Esophagus squamous epithelium (tissue), 5 donors: ENCODE measurements at places on chromosomes 6 and 20.

DNA sequence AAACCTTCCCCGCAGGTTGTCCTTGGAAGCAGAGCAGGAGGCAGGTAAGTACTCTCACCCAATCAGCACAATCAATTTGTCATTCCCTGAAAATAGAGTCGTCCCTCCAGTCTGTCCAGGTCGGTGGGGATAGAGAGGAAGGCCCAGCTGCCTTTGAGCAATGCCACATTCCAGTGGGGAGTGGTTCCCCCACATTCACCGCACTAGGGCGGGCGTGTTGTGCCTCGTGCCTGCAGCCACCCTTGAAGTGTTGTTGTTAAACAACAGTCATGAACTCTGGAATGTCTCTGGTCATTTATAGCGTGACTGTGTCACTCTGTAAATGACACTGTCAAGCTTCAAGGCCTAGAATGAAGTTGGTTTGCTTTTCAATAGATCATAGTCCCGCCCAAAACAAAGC, 33.4 kb downstream of the PRDM1 start:
- peaks cover 4% of the 10 kb centered on the region for H3K4me1 ChIP-seq
- H3K36me3 ChIP-seq: no peaks in the 10 kb centered on the region
- no peak overlapping the region for H3K4me3 ChIP-seq
- DNase-seq: no peak

GRCh38 chr6:31580807-31581433, 1.3 kb downstream of the LTB start:
- no peaks in the 10 kb centered on the region for H3K36me3 ChIP-seq
- H3K27ac ChIP-seq: peak overlapping the region; percentile 81

DNA sequence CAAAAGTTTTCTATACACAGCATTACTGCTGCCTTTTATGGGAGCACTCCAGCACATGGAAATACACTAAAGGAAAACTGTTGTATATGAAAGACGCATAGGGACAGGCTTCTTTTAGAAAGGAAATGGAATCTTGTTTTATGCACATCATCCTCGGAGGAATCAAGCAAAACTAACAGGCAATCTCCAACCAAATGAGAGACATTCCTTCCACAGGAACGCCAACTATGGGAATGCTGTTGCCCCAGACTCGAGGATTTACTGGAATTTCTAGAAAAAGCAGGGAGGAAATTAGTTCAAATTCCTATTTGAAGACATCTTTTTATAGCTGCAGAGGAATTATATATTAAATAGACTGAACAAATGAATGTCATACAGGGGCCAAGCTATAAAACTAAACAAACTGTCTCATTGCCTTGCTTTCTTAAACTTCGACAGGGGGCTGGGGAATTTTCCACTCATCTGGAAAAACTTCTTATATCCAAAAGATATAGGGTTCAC, 52.2 kb downstream of the LYRM4 start:
- peaks cover 11% of the 10 kb centered on the region for H3K4me1 ChIP-seq
- no peak overlapping the region for H3K27ac ChIP-seq
- no peak overlapping the region for H3K4me3 ChIP-seq
- DNase-seq: no peak

DNA sequence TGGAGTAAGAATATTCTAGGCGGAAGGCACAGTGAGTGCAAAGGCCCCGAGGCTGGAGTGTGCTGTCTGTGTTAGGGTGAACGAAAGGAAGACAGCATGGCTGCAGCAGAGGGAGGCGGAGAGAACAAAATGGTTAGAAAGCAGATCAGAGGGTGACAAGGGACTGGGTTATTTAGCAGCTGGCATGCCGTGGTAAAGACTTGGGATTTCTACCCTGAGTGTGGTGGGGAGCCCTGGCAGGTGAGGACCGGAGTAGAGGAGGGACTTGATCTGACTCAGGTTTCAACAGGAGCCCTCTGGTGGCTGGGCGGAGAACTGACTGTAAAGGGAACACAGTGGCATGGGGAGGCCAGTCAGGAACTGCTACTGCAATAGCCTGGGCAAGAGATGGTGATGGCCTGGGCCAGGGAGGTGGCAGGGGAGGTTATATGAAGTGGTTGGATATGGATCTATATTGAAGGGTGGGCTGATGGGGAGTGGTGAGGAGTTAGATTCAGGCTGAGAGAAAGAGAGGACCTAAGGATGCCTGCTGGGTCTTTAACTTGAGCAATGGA, 38.0 kb downstream of the PIM1 start:
- peaks cover 5% of the 10 kb centered on the region for H3K4me1 ChIP-seq
- no peaks in the 10 kb centered on the region for H3K27me3 ChIP-seq
- peak; percentile 30 for DNase-seq
- no peaks in the 10 kb centered on the region for H3K36me3 ChIP-seq

DNA sequence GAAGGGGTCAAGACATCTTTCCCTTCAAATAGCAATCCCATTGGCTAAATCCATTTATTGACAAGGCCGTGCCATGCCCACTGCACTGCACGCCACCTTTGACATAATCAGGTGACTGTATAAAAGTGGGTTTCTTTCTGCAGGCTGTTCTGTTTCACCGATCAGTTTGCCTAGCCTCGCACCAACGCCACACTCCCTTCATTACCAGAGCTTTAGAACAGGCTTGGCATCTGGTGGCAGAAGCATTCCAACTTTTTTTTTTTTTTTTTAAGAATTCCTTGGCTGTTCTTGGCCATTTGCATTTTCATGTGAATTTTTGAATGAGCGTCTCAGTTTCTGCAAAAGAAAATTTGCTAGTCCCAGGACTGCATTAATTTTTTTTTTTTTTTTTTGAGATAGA, 78.1 kb downstream of the PPP1R3G start:
- H3K27ac ChIP-seq: no peak overlapping the region
- DNase-seq: no peak

DNA sequence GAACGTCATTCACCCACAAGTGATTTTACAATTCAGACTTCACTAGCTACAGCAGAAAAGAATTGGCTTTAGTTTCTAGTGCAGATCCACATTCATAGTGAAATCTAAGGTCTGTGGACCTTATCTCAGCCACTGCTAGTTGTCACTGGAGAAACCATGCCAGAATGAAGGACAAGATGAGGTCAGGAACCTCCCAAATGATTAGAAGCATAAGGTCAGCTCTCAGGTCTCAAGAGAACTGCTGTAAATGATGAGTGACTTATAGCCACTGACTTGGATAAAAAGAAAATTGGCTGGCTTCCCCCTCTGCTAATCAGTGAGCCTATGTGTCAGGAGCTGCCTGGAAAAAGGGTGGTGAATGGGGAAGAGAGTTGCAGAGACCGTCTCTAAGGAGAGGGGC, 265.3 kb upstream of the BMP2 start:
- no peaks in the 10 kb centered on the region for H3K36me3 ChIP-seq
- H3K4me3 ChIP-seq: no peak overlapping the region
- H3K27me3 ChIP-seq: no peaks in the 10 kb centered on the region
- DNase-seq: no peak
- H3K27ac ChIP-seq: no peak overlapping the region
- H3K4me1 ChIP-seq: no peaks in the 10 kb centered on the region

DNA sequence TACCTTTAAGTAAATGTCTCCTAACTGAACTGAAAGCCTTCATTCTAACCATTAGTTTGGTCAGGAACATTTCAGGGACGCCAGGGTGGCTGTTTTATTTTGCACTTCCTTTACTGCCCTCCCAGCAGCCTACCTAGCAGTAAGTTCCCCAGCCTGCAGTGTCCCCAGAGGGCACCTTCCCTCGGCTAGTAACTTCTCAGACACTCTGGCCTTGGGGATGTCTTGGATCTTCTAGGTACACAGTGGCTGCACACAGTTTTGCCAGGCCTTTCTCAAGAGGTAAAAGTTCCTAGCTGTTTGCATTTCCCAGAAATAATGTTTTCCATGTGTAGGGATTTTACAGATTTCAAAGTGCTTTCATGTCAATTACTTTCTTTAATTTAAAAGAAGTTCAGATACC, 378 bp upstream of the LAMA2 start:
- H3K27ac ChIP-seq: no peak overlapping the region
- peaks cover 5% of the 10 kb centered on the region for H3K27me3 ChIP-seq
- H3K36me3 ChIP-seq: no peaks in the 10 kb centered on the region
- H3K4me1 ChIP-seq: peaks cover 13% of the 10 kb centered on the region
- H3K4me3 ChIP-seq: no peak overlapping the region
- no peak for DNase-seq

- H3K27me3 ChIP-seq: no peaks in the 10 kb centered on the region
- DNase-seq: no peak
- no peaks in the 10 kb centered on the region for H3K36me3 ChIP-seq
- no peak overlapping the region for H3K4me3 ChIP-seq
Measured at GRCh38 chr20:9877932-9878495, 39.1 kb upstream of the PAK5 start.

DNA sequence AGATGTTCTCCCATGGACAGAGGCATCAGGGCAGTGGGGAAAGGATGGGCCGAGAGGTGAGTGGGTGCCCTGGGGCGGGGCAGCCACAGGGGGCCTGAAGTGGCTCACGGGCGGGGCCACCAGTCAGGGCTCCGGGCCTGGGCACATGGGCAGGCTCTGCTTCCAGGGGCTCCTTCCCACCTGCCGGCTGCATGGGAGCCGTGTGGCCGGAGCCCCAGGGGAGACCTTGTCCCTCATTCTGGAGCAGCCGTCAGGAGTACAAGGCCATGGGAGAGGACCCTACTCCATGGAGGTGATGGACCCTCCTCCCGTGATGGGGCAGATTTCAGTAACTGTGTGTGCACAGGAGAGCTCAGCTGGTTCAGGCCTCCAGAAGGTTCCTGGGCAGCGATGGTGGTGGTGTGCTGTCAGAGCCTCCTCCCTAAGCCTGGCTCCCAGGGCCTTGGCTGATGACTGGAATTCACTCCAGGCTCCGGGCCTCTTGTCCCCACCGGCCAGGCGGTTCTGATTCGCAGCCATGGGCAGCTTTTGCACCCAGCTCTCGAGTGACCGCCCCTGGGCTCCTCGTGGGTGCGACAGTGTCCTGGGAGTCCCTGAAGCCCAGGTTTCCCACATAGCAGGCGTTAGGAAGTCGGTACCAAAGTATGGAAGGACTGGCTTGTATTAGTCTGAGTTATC, 6.2 kb downstream of the SLCO4A1 start:
- H3K4me3 ChIP-seq: no peak overlapping the region
- H3K27me3 ChIP-seq: no peaks in the 10 kb centered on the region
- H3K4me1 ChIP-seq: peaks cover 75% of the 10 kb centered on the region
- peak overlapping the region; percentile 93 for H3K27ac ChIP-seq
- H3K36me3 ChIP-seq: no peaks in the 10 kb centered on the region
- no peak for DNase-seq

DNA sequence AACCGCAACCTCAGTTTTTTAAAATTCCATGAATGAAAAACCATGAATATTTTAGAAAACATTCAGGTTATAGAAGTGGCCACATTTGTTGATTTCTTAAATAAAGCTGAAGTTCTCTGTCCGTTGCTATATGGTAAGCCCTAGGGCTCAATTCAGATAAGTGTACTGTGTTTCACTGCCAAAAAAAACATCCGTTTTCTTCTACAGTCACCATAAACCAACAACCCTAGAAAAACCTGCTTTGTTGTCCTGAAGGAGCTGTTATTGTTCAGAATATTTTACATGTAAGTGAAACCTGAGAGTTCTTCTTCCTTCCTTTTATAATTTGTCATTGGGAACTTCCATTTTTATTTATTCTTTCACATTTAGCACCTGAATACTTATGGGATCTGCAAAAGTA, 274.1 kb downstream of the TFAP2A start:
- H3K27me3 ChIP-seq: no peaks in the 10 kb centered on the region
- DNase-seq: no peak
- peaks cover 31% of the 10 kb centered on the region for H3K4me1 ChIP-seq
- H3K36me3 ChIP-seq: no peaks in the 10 kb centered on the region

- no peaks in the 10 kb centered on the region for H3K36me3 ChIP-seq
- no peaks in the 10 kb centered on the region for H3K4me1 ChIP-seq
- DNase-seq: no peak
- H3K4me3 ChIP-seq: no peak overlapping the region
- no peak overlapping the region for H3K27ac ChIP-seq
- H3K27me3 ChIP-seq: no peaks in the 10 kb centered on the region
Measured at GRCh38 chr6:166747644-166748595, 120.9 kb upstream of the RPS6KA2 start.

DNA sequence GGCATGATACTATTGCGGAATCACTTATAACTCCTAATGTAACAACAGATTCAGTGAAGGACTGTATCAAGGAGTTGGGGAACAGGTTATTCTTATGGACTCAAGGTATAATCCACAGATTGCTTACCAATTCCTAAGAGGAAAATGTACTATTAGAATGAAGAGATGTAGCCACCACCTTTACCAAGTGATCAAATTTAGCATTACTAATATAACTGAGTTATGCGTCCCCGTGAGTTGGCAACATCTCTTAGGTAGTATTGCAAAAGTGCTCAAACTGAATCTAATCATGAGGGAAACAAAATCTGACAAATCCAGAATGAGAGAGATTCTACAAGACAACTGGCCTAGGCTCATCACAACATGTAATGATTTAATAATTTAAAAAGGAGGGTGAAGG, 777 bp upstream of the SNRNP48 start:
- H3K4me1 ChIP-seq: peaks cover 15% of the 10 kb centered on the region
- H3K27me3 ChIP-seq: no peaks in the 10 kb centered on the region
- H3K27ac ChIP-seq: peak overlapping the region; percentile 84
- H3K4me3 ChIP-seq: peak overlapping the region; percentile 92
- no peak for DNase-seq

DNA sequence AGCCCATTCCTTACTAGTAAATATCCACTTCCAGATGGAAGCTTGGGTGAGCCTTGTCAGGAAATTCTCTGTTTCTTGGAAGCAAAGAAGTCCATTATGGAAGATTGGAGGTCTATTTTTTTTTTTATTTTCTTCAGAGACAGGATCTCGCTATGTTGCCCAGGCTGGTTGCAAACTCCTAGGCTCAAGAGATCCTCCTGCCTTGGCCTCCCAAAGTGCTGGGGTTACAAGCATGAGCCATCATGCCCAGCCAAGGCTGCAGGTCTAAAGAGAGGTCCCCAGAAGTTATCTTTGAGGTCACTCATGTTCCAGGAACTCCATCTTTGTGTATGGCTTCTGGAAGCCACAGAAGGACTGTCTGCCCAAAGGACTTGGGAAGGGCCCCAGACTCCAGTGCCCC, 255.3 kb downstream of the LY86 start:
- H3K27me3 ChIP-seq: no peaks in the 10 kb centered on the region
- no peak overlapping the region for H3K4me3 ChIP-seq
- DNase-seq: no peak
- H3K4me1 ChIP-seq: peaks cover 11% of the 10 kb centered on the region
- no peak overlapping the region for H3K27ac ChIP-seq
- H3K36me3 ChIP-seq: no peaks in the 10 kb centered on the region

DNA sequence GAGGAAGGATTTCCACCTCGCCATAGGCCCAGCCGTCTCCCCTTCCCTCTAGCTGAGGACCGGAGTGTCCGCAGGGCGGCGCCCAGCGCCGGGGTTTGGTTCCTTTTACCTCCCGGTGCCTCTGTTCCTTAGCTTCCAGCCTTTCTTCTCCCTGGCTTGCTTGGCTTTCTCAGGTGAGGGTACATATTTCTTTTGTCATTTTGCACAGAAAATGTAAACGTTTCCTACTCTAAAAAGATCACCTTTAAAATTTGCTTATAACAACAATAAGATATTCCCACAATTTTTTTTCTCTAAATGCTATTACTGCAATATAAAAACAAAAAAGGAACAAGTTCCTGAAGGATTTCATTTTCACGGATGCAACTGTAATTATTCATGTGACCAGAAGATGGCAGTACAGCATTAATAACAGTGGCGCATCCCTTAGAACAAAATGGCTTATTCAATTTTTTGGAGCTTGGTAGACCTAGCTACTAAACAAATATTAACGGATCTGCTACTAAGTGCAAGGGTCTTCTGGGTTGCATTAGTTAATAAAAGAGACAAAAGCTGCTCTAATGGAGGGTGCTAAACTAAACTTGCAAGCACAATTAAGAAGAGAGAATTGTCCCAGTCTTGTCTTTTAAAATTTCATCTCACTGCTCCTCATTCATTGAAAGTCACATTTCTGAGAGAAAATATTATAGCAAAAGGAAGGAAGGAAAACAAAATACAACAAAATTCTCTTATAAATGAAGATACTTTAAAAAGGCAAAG, 172.9 kb downstream of the ADGRG6 start:
- no peaks in the 10 kb centered on the region for H3K27me3 ChIP-seq
- no peak overlapping the region for H3K27ac ChIP-seq
- no peaks in the 10 kb centered on the region for H3K36me3 ChIP-seq
- no peak overlapping the region for H3K4me3 ChIP-seq
